Stimulated activated CD4-positive, alpha-beta T cell treated with anti-CD3 and anti-CD28 coated beads, Interleukin-4, amount 100 ng/mL, for 1 hour (primary cell): ENCODE measurements at places on chromosomes 4 and X.
A peak's percentile ranks its signal among the peaks of the same experiment; 100 is the strongest.

GRCh38 chr4:132513491-132513890 is 635.6 kb upstream of the PCDH10 start:
- no peak for DNase-seq

DNA sequence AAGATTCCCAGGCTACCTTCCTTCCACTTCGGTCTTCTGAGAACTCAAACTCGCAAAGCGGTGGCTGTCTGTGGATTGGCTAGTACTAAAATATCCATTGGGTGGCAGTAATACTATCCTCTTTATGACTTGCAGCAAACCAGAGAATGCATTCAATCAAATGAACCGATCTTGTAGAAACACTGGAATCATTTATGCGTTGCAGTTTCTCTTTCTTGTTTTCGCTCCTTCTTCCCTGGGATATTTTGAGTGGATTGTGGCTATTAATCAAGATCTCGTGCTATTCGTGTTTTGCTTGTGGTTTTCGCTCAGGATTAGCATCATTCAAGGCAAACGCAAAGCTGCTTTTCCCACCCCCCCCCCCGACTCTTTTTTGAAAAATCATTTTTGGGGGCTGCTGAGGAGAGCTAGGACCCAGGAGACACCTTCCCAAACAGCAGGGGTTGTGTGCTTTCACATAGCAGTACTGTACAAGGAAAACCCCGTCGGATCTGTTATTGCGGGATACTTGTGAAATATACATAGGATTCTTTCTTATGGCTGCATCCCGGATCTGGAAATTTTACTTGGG is at the start of gene IL1RAPL1:
IL1RAPL1 (plus strand) TSS at position 466 of the 571 bp plus-strand sequence.
- DNase-seq: no peak

DNA sequence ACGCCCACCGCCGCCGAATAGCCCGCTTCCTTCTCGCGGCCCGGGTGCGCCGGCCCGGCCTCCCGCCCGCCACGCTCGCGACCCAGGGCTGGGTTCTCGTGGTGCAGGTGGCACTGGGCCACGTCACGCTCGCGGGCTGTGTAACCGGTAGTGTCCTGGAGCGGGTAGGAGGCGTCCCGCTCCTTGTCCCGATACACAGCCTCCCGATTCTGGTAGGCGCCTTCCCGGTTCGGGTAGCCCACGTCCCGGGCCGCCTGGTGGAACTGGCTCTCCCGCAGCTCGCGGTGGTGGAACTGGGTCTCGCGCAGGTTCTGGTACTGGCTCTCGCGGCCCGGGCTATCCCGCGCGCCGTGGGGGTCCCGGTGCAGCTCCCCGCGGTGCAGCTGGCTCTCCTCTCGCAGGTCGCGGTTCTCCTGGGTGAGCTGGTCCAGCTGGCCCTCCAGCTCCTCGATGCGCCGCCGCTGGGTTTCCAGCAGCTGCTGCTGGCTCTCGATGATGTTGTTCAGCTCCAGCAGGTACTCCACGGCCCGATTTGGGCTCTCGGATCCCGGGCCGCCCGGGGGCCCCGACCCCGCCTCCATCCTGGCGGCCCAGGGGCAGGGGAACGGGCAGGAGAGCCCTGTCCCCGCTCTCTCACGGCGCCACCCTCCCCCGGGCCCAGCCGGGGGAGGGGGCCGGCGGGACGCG is 39.3 kb upstream of the IQSEC2 start:
- peak; percentile 10 for DNase-seq

DNA sequence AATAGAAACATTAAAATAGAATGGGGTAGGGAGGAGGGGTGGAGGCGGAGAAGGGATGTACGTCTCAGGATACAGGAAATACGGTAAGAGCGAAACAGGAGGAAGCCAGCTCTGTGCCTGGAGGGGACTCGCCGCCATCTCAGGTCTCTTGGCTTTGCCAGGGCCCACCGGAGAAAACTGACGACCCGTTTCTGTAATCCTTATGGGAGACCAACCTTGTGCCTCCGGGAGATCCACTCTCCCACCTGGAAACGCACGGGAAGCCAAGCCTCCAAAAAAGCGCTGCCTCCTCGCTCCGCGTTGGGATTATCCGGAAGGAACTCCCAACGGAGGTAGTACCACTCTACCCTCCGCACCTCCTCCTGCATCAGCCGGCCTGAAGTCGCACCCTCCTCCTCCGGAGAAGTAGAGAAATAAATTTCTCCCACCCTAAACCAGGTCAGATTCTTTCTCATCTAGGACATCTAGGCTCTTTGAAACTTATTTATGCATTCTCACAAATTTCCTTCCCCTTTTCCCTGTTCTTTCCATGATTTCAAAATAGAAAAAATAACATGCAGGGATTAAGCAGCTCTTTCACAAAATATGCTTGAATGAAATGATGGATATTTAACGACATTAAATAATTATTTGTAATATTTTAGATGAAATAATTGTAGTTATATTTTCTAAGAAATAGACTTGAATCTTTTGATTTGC is at the start of gene NBDY:
NBDY (plus strand) TSS at position 92 of the 699 bp plus-strand sequence; CDS start at position 203, 111 bp downstream.
- DNase-seq: peak; percentile 20

GRCh38 chr4:152217896-152218295 is 318.0 kb downstream of the FBXW7 start:
- DNase-seq: no peak

DNA sequence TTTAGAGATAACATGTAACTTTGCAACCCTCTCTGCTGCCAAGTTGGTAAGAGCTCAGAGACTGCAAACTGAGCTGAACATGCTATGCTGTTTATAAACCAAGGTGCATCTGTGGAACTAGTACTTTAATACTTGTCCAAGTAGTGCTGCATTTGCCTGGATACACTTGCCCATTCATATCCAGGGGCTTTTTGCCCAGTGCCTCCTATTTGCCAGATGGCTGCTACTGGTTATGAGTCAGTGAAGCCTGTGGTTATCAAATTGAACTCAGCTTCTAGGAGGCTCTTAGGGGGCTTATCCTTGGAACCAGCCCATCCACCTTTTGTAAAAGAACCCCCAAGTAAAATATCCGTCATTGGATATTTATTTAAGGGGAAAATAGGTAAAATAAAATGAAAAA is 79.6 kb downstream of the AFF2 start:
- no peak for DNase-seq

DNA sequence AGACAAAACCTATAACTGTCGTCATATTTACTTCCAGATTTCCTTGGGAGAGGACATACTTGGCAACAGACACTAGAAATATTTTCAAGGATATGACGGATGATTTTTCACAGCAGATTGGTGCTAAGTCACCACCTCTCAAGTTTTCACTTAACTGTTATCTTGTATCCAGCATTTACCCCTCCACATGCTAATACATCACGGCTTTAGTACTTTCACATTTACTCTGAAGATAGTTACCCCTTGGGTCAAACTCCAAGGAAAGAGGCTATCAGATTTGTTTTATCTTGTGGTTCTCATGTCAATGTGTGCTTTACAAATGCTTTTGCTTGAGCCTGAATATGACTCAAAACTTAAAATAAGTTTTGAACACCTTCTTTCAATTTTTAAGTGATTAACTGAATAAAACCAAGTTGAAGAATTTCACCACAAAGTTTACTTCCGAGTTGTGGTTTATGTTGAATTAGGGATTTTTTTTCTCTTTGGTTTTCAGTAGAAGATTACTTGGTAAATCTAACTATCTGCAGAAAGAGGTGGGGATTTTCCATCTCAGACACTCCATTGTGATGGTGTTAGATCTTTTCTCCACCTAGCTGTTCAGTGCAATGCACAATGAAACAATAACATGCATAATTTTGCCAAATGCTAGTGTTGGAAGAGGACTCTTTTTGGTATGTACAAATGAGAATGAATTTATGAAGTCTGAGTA is 75.4 kb upstream of the FAT1 start:
- no peak for DNase-seq

DNA sequence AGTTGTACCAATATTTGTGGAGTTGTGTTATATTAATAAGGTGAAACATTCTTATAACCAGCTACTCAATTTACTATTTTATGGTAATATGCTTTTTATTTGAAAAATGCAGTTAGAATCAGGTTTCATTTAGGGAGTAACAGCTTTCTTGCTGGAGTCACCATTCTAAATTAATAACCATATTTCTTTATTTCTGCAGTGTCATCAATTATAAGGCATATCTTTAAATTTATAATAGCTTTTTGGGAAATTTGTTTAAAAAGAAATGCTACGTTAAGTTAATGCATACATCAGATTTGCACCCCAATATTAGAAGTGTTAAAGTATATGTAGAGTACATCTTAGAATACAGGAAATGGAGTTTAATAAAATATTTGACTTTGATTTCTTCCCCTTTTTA is 18.9 kb downstream of the USP38 start:
- DNase-seq: no peak

- no peak for DNase-seq
These were observed 266.6 kb downstream of the MID1IP1 start for GRCh38 chrX:39067866-39068265.

DNA sequence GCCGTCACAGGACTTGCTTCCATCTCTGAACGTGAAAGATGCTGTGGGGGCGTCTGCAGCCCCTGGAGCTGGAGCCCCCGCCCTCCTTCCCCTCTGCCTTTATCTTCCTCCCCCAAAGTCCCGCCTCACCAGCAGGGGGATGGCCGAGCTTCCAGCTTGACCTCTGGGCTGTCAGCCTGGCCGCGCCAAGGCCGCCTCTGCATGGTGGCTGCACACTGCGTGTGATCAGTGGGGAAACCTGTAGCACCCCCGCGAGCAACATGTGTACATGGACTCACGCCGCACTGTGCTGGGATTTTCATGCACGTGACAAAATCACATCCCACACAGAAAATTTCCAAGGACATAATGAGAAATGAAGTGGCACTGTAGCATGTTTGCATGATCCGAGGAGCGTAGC is 26.5 kb upstream of the PSAPL1 start:
- no peak for DNase-seq

- no peak for DNase-seq
These were observed 221.6 kb upstream of the FTHL17 start for GRCh38 chrX:31293409-31293808.
